Occipital lobe (tissue), 3 donors: ENCODE measurements at places on chromosomes 4 and X. TPM values are rescaled to one million over a fixed set of nuclear protein-coding genes. Genes with fewer than 3 reads are reported as not detected.

The NEXMIF gene
- 57.1 TPM for total RNA-seq

The VEGFC gene
- total RNA-seq, result 0.94 TPM

The SLC49A3 gene
- 0.62 TPM for total RNA-seq

The THAP6 gene
- 18.6 TPM for total RNA-seq

The OTC gene
- 0.31 TPM for total RNA-seq

The CXCL10 gene
- total RNA-seq, result 0.78 TPM

The BEND4 gene
- 11.5 TPM for total RNA-seq

The TMSB15C gene
- 43.8 TPM for total RNA-seq

The SYTL4 gene
- total RNA-seq, result 2.3 TPM

The NDP gene
- 15.1 TPM for total RNA-seq

The MAGEB2 gene
- not detected for total RNA-seq

The CNKSR2 gene
- 200 TPM for total RNA-seq

The HSD17B13 gene
- 0.47 TPM for total RNA-seq

The RTL5 gene
- total RNA-seq, result 3.4 TPM

The AMTN gene
- total RNA-seq, result not detected

The PHEX gene
- total RNA-seq, result 1.7 TPM

The COQ2 gene
- 13.4 TPM for total RNA-seq

The TSPYL2 gene
- total RNA-seq, result 7.0 TPM

The TMA16 gene
- total RNA-seq, result 19.7 TPM

The KIF4A gene
- 2.7 TPM for total RNA-seq

The FAM9C gene
- total RNA-seq, result 0.31 TPM

The ODAPH gene
- total RNA-seq, result not detected

The CENPVL3 gene
- 0.47 TPM for total RNA-seq

The PCGF3 gene
- 82.7 TPM for total RNA-seq

The AFF2 gene
- 343 TPM for total RNA-seq

The SPANXN3 gene
- not detected for total RNA-seq

The SRPX gene
- total RNA-seq, result 2.5 TPM

The OPN1LW gene
- not detected for total RNA-seq

The RNF212 gene
- total RNA-seq, result 1.1 TPM

The TRAM1L1 gene
- 37.1 TPM for total RNA-seq

The TAB3 gene
- total RNA-seq, result 24.6 TPM

The TLR6 gene
- total RNA-seq, result 1.9 TPM

The SOD3 gene
- not detected for total RNA-seq

The NWD2 gene
- 44.5 TPM for total RNA-seq

The CLIC2 gene
- 5.1 TPM for total RNA-seq

The VSIG4 gene
- 22.6 TPM for total RNA-seq

The COPS4 gene
- total RNA-seq, result 155 TPM

The MAGEE2 gene
- total RNA-seq, result 4.4 TPM

The SLC9B1 gene
- total RNA-seq, result 10.8 TPM

The DUSP9 gene
- total RNA-seq, result 1.7 TPM

The NAA15 gene
- total RNA-seq, result 52.7 TPM

The SPATA4 gene
- 1.1 TPM for total RNA-seq

The MYOZ2 gene
- total RNA-seq, result 0.62 TPM

The ZNF827 gene
- total RNA-seq, result 11.7 TPM

The SHISA3 gene
- total RNA-seq, result 0.16 TPM

The MAGEC2 gene
- total RNA-seq, result not detected

The SSX3 gene
- not detected for total RNA-seq

The FGFR3 gene
- total RNA-seq, result 14.7 TPM

The PTTG2 gene
- not detected for total RNA-seq

The GPRASP3 gene
- total RNA-seq, result 61.3 TPM

The MGST2 gene
- total RNA-seq, result 8.6 TPM

The CEP135 gene
- 42.0 TPM for total RNA-seq

The VCX gene
- total RNA-seq, result not detected

The SMPX gene
- total RNA-seq, result 0.31 TPM

The DMP1 gene
- total RNA-seq, result 0.16 TPM

The CENPU gene
- total RNA-seq, result 3.6 TPM
